ENCODE measurements at places on chromosomes 2 and 18.

DNA sequence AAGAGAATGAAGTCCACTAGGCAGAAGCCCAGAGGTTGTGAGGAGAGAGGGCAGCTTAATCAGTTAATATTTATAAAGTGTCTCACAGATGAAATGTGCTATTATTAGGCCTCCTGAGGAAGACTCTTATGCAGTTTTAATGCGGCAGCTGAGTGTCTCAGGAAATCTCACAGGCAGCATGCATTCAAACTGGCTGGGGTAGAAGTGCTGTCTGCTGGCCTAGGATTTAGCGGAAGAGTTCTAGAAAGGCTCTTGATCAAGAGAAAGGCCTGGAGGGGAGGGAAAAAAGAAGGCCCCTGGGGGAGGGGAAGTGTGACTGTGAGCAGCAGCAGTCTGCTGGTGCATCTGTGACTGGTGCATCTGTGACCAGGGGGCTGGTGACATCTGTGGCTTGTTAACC lies 133.0 kb downstream of the FSHR start:
- H3K27me3 ChIP-seq, result no peaks in the 10 kb centered on the region
- H3K27ac ChIP-seq, result no peak overlapping the region
- no peak overlapping the region for H3K4me3 ChIP-seq
- no peaks in the 10 kb centered on the region for H3K4me1 ChIP-seq
- no peaks in the 10 kb centered on the region for H3K36me3 ChIP-seq

DNA sequence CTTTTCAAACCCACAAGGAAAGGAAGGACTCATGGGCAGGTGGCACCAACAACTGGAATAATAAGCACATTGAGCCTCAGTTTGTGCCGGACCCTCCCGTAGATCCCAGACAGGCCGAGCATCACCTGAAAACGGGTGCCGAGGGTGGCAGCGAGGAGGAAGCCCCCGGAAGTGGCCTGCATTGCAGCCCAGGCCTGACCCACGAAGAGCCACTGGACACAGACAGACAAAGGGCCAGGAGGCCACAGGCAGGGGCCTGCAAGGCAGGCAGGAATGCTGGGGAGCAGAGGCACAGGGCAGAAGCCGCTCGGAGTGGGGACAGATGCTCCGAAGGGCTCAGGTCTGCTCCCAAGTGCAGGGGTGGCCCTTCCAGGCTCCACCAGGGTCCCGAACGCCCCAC lies 31.7 kb downstream of the MTERF4 start:
- H3K36me3 ChIP-seq, result peaks cover 9% of the 10 kb centered on the region
- H3K4me1 ChIP-seq, result no peaks in the 10 kb centered on the region
- DNase-seq, result peak; percentile 52
- H3K27me3 ChIP-seq, result peaks cover 33% of the 10 kb centered on the region
- no peak overlapping the region for H3K4me3 ChIP-seq

DNA sequence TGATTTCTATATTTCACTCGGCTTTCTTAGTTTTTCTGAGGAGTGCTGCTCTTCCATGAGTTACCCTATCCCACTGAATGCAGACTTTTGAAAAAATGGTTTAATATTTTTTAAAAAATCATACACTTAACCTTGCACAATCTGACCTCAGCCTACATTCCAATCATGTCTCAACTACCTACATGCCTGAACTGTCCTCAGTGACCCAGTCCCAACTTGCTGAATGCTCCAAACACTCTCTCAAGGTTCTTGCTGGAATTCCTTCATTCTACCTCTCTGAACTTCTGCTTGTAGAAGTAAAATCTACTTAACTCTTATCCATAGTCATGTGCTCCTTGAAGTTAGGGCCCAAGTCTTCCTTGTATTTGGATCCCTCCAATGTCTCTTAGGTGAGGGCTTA lies 181.6 kb downstream of the XIRP2 start:
- no peaks in the 10 kb centered on the region for H3K27me3 ChIP-seq
- H3K27ac ChIP-seq, result no peak overlapping the region
- no peak for DNase-seq
- H3K36me3 ChIP-seq, result no peaks in the 10 kb centered on the region
- no peaks in the 10 kb centered on the region for H3K4me1 ChIP-seq
- no peak overlapping the region for H3K4me3 ChIP-seq

DNA sequence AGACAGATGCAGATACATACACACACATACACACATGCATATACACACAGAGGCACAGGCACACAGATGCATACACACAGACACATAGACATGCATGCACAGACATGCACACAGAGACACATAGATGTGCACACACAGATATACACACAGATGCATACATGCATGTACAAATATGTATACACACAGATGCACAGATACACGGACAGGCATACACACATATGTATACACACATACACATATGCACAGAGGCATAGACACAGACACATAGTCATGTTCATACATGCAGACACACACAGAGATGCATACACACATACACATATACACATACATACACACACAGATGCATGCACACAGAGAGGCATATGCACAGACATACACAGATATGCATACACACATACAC lies 437.3 kb upstream of the SMIM21 start:
- H3K27me3 ChIP-seq, result no peaks in the 10 kb centered on the region
- H3K4me3 ChIP-seq, result no peak overlapping the region
- no peak for DNase-seq
- no peak overlapping the region for H3K27ac ChIP-seq
- no peaks in the 10 kb centered on the region for H3K36me3 ChIP-seq

DNA sequence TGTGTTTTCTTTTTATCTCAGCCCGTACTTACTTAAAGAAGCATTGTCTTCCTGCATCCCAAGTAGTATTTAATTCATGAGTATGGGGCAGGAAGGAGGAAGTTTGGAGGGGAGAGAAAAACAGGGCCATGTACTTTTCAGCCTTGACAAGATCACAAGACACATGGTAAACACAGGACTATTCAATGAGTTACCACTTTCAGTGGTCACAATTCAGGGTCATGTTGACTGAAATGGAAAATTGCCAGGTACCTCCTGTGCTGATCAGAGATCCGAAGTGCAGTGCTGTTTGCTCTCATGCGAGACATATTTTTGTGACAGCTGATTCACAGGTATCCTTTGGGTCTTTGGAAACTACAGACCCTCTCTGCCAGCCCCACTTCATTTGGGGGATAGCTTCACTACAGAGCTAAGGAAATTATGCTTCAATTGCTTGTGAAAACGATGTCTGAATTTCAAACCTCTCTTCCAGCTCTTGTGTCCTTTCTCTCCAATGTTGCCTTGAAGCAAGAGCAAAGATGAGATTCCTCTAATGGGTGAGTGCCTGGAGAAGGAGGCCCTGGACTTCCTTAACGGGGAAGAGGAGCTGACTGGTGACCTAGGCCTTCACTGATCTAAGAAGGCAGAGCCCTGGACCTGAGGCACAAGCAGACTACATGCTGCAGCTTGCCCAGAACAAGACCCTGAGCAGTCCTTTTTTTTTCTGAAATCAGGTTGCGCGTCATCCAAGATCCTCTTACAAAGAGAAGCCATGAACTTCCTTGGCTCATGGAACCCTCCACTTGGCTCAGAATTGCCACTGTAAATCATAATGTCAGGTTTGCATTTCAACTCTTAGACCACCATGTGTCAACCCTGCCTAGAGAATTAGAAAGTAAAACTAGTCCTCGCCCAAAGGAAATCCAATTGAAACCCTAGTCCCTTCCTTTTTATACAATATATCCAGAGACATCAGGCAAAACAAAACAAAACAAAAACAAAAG lies 44.1 kb downstream of the EVA1A start:
- H3K27ac ChIP-seq, result no peak overlapping the region
- H3K4me1 ChIP-seq, result no peaks in the 10 kb centered on the region
- no peak overlapping the region for H3K4me3 ChIP-seq
- H3K27me3 ChIP-seq, result no peaks in the 10 kb centered on the region
- H3K36me3 ChIP-seq, result no peaks in the 10 kb centered on the region

DNA sequence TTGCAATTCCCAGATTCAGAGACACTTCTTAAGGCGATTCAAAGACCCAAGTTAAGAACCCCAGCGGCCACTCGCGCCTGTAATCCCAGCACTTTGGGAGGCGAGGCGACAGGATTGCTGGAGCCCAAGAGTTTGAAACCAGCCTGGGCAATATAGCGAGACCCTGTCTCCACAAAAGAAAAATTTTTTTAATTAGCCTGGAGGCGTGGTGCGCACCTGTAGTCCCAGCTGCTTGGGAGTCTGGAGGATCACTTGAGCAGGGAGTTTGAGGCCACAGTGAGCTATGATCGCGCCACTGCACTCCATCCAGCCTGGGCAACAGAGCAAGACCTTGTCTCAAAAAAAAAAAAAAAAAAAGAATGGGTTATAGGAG lies 585 bp upstream of the ANAPC1 start:
- H3K36me3 ChIP-seq, result peaks cover 4% of the 10 kb centered on the region
- H3K4me3 ChIP-seq, result peak overlapping the region; percentile 95
- no peaks in the 10 kb centered on the region for H3K27me3 ChIP-seq
- H3K27ac ChIP-seq, result peak overlapping the region; percentile 89
- no peak for DNase-seq
- no peaks in the 10 kb centered on the region for H3K4me1 ChIP-seq

GRCh38 chr2:88746929-88747490 lies 55.5 kb downstream of the RPIA start:
- no peak overlapping the region for H3K4me3 ChIP-seq
- H3K4me1 ChIP-seq, result no peaks in the 10 kb centered on the region
- no peak for DNase-seq
- no peaks in the 10 kb centered on the region for H3K27me3 ChIP-seq

DNA sequence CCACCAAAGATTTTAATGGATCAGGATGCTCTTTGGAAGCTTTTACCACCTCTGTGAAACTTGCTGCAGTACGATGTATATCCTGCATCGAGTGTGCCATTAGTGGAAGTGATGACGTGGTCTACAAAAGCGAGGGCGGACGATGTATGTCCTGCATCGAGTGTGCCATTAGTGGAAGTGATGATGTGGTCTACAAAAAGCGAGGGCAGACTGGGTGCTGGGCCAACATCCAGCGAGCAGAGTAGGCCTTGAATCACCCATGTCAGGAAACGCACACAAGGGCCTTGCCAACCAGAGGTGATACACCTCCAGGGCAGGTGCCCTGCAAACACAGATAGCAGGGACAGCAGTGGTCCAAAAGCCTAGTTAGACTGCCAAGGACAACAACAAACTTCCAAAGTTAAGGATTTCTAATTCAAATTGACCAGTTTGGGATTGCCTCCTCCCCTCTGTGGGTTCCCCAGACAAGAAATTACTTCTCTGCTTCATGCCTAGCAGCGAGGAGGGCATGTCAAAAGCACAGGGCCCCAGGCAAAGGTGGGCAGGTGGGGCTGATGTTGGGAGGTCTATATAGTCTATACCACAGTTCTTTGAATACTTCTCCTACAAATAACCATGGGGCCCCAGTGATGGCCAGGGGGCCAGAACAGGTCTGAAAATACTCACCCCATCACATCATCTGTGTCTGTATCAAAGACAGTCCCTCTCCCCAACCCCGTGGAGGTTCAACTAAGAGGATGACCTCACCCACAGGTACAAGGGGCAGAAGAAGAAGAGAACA lies 70.2 kb downstream of the ADD2 start:
- H3K27me3 ChIP-seq, result no peaks in the 10 kb centered on the region
- no peak overlapping the region for H3K4me3 ChIP-seq
- no peak overlapping the region for H3K27ac ChIP-seq
- peak; percentile 24 for DNase-seq

DNA sequence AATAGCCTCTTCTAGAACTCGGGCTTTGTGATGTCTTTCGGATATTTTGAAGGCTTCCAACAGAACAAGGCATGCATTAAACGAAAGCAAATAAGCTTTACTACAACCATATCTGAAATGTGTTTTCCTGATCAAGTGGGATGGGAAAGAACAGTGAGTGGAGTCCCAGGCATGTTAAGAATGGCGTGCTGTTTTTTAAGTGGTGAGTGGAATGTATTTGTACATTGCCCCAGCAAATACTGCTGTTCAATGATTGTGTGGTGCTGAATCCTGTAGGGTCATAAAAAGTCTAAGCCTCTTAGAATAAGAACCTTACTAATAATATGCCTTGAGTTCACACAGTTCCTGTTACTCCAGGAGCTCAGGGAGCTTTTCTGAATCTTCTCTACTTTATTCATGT lies 52.5 kb downstream of the POMC start:
- H3K27ac ChIP-seq, result no peak overlapping the region
- no peaks in the 10 kb centered on the region for H3K36me3 ChIP-seq

DNA sequence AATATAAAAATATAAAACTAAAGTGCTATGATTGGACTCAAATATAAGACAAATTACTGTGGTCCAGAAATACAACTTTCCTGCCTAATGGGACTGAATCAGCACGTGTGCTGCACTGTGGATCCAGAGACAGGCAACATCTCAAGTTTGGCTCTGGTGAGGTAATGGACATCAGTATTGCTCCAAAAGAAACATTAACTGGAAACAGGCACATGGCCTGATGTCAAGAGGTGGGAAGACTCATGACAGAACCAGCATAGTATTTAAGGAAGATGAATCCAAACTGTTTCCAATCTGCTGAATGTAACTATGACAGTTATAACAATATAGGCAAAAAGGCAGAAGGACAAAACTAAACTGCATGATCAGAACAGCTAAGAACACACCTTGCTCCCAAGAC lies 354.6 kb downstream of the FSIP2 start:
- no peaks in the 10 kb centered on the region for H3K36me3 ChIP-seq
- H3K4me3 ChIP-seq, result no peak overlapping the region
- H3K27ac ChIP-seq, result no peak overlapping the region

DNA sequence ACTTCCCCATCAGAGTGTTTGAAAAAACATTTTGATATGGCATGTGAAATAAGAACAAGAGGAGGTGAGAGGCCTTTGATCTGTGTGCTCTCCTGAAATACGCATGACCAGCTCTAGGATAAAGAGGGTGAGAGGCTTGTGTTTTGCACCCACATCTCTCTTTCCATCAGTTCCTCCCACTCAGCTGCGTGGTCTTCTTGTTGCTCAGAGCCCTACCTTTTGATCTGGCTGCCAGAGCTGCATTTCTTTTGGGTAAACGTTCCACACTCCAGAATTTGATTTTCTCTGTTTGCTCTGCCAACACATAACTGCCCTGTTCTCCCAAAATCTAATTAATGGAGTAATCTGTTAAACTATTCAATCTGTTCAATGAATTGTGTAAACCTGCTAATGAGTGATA lies 72.0 kb upstream of the FN1 start:
- no peak overlapping the region for H3K27ac ChIP-seq
- no peak overlapping the region for H3K4me3 ChIP-seq
- no peaks in the 10 kb centered on the region for H3K4me1 ChIP-seq
- no peaks in the 10 kb centered on the region for H3K36me3 ChIP-seq
- H3K27me3 ChIP-seq, result no peaks in the 10 kb centered on the region

DNA sequence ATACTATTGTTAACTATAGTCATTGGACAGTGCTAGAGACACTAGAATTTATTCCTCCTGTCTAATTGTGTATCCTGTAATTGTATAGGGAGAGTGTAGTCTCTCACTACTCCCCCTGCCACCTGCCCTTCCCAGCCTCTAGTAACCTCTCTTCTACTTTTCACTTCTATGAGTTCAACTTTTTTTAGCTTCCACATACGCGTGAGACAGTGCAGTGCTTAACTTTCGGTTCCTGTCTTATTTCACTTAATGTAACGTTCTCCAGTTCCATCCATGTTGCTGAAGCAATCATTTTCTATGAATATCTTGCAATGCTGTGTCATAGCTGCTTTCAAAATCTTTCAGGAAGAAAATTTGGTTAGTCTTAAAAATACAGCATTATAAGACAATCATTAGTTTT lies 22.8 kb upstream of the RUFY4 start:
- H3K4me1 ChIP-seq, result no peaks in the 10 kb centered on the region
- no peaks in the 10 kb centered on the region for H3K27me3 ChIP-seq
- H3K36me3 ChIP-seq, result no peaks in the 10 kb centered on the region
- no peak overlapping the region for H3K27ac ChIP-seq
- no peak for DNase-seq
- H3K4me3 ChIP-seq, result no peak overlapping the region

GRCh38 chr2:5986801-5987787 lies 294.9 kb downstream of the SOX11 start:
- no peak for DNase-seq
- H3K27ac ChIP-seq, result no peak overlapping the region
- no peaks in the 10 kb centered on the region for H3K4me1 ChIP-seq
- peaks cover 15% of the 10 kb centered on the region for H3K27me3 ChIP-seq
- no peaks in the 10 kb centered on the region for H3K36me3 ChIP-seq
- no peak overlapping the region for H3K4me3 ChIP-seq
